ENCODE measurements at places on chromosomes 1 and 21. TPM values are rescaled to one million over a fixed set of nuclear protein-coding genes. Genes with fewer than 3 reads are reported as not detected.

- H3K4me1 ChIP-seq: no peaks in the 10 kb centered on the region
- H3K27ac ChIP-seq: no peak overlapping the region
- DNase-seq: no peak
Measured at GRCh38 chr1:238409191-238409850, 518.6 kb upstream of the ZP4 start.

DNA sequence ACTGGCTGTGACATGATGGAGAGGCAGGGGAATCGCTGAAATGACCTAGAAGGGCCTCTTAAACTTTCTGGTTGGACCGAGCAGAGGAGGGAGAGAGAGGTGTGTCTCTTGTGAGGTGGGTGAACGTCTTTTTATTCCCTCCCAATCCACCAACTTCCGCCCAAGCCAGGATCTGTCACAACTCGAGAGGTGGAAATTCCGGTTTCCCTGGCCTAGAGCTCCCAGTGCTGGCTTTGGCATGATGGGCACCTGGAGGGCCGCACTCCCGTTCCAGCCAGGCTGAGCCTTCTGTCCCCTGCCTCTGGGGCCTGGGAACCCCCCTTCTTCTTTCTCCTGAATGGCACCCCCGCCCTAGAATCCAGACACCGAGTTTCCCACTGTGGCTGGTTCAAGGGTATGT is at the start of gene SEMA4A:
Gene SEMA4A (plus strand): TSS at position 224 of the 400 bp plus-strand sequence. CDS start 994 bp downstream, outside the sequence.
- no peaks in the 10 kb centered on the region for H3K4me1 ChIP-seq
- H3K27me3 ChIP-seq: no peaks in the 10 kb centered on the region
- no peak for DNase-seq
- H3K36me3 ChIP-seq: no peaks in the 10 kb centered on the region
- peak within 1 kb of the TSS; percentile 25 for H3K27ac ChIP-seq

DNA sequence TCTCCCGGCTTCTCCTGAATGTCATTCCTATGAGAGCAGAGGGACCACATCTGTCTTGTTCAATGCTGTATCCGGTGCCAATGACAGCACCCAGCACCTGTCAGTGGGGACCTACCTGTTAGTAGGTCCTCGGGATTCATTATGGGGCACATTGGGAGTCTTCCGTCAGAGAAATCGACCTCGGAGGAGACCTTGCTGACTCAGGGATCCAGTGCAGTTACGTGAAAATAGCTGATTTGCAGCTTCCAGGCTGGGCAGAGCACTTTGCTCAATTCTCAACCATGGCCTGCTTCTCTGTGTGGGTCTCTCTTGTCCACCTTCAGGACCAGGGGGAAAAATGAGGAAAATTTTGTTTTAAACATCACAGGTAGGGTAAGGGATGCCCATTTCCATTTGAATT is 130.2 kb downstream of the PRDM2 start:
- DNase-seq: no peak
- no peak overlapping the region for H3K27ac ChIP-seq
- H3K27me3 ChIP-seq: no peaks in the 10 kb centered on the region
- no peak overlapping the region for H3K4me3 ChIP-seq
- H3K36me3 ChIP-seq: no peaks in the 10 kb centered on the region

DNA sequence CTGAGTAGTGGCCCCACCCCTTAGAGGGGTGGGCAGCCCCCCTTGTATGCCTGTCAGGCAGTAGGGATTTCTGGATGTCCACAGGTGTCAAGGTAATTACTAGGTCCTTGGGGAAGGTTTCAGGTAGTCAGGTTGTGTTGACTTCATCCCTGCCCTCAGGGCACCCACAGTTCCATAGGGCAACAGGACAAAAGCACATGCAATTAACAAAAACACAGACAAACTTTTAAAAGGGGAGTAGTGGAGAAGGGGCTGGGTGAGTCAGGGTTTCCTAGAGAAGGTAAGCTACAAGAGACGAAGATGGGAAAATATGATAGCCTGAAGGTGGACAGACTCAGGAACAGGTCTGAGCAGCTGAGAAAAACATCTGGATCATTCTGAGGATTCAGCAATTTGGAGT is 14.1 kb downstream of the KRTCAP2 start:
- H3K4me3 ChIP-seq: no peak overlapping the region
- no peaks in the 10 kb centered on the region for H3K4me1 ChIP-seq
- DNase-seq: no peak
- H3K27me3 ChIP-seq: no peaks in the 10 kb centered on the region
- no peaks in the 10 kb centered on the region for H3K36me3 ChIP-seq
- no peak overlapping the region for H3K27ac ChIP-seq

DNA sequence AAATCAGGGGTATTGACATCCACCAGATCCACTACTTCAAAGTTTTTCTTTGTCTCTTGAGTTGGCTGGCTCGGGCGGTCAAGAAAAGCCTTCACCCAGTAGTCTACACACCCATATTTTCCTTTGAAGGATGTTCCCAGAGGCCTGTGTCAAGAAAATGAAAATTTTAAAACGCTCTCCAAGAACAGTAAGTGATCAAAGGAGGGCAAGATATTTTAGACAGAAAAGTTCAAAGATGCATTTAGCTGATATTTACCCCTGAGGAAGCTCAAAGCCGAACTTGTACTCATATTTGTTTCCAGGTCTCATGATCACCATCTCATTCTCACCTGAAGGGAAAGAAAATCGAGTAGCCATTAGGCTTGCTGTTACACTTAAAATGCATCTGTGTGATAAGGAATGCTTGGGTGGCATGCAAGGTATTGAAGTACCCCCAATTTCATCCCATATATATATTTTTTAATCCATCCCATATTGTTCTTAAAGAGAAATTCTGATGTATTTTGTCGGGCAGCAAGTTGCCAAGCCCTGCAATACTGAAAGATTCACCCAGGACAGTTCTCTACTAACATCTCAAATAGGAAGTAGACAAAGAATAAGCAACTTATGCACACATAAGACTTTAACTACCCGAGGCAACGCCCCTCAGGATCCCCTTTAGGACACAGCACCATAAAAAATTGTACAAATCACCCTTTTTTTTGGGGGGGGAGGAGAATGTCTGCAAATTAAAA is 1.1 kb downstream of the TXNIP start:
- no peaks in the 10 kb centered on the region for H3K4me1 ChIP-seq
- peak overlapping the region; percentile 83 for H3K4me3 ChIP-seq
- no peak for DNase-seq
- no peaks in the 10 kb centered on the region for H3K27me3 ChIP-seq
- H3K36me3 ChIP-seq: peaks cover 5% of the 10 kb centered on the region

DNA sequence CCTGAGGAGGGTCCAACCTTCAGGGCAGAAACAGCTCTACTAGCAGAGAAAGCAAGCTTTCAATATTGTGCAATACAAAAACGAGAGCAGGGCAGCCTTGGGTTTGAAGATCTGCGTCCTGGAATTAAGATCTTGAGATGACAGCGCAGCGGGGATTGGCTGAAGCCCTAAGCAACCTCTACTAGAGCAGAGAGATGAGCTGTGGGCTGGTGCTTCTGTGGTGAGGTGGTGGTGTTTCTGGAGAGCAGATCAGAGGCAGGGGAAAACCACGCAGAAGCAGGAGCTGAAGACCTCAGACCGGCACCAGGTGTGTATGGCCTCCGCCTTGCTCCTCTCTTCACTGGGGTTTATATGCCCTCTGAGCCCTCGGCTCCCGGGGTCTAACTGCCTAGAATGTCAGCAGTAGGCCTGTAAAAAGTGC is 12.5 kb downstream of the TRAF3IP3 start:
- peaks cover 16% of the 10 kb centered on the region for H3K4me1 ChIP-seq
- H3K27me3 ChIP-seq: no peaks in the 10 kb centered on the region
- peak overlapping the region; percentile 72 for H3K27ac ChIP-seq
- H3K4me3 ChIP-seq: peak overlapping the region; percentile 49

GRCh38 chr1:96510911-96511310 is 210.7 kb upstream of the PTBP2 start:
- no peak for DNase-seq
- H3K27me3 ChIP-seq: no peaks in the 10 kb centered on the region
- no peaks in the 10 kb centered on the region for H3K36me3 ChIP-seq
- no peak overlapping the region for H3K4me3 ChIP-seq
- H3K27ac ChIP-seq: no peak overlapping the region

DNA sequence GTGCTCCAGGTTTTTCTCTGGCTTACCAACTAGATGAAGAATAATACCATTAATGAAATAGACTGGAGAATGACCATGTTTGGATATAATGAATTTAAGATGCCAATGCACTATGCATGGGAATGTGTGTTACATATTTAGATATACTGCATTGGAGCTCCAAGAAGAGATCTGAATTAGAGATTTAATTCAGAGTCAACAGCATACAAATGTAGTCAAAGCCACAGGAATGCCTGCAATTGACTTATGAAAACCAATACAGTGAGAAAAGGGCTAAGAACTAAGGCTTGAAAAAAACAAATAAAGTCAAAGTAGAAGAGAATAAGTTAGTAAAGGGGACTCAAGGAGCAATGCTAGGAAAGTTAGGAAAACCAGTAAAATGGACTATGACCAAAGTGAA is 59.1 kb downstream of the USP24 start:
- no peak for DNase-seq
- no peak overlapping the region for H3K4me3 ChIP-seq
- peaks cover 81% of the 10 kb centered on the region for H3K36me3 ChIP-seq

GRCh38 chr21:32732544-32732943 is 4.7 kb upstream of the SYNJ1 start:
- H3K36me3 ChIP-seq: peaks cover 36% of the 10 kb centered on the region
- no peaks in the 10 kb centered on the region for H3K27me3 ChIP-seq
- no peak overlapping the region for H3K27ac ChIP-seq
- no peak overlapping the region for H3K4me3 ChIP-seq
- H3K4me1 ChIP-seq: peaks cover 5% of the 10 kb centered on the region

- H3K27me3 ChIP-seq: no peaks in the 10 kb centered on the region
- H3K27ac ChIP-seq: no peak overlapping the region
- H3K4me3 ChIP-seq: no peak overlapping the region
- no peak for DNase-seq
- no peaks in the 10 kb centered on the region for H3K4me1 ChIP-seq
Measured at GRCh38 chr1:115815694-115816093, 25.2 kb downstream of the NHLH2 start.

DNA sequence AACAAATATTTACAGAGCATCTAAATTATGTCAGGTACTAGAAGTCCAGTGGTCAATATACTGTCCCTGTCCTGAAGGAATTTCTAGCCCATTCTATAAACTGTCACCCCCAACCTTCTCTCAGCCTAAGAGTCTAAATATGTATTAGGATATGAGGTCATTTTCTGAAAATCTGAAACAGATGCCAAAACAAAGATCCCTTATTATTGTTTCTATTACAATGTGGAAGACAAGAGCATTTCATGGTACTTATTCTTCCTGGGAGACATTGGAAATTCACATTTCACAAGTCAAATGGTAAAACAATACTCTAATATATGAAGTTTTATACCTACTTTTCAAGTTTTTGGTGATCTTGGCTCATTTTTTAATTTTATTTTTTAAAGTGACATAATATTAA is 2.6 kb downstream of the CLCA1 start:
- H3K36me3 ChIP-seq: no peaks in the 10 kb centered on the region
- H3K27ac ChIP-seq: no peak overlapping the region
- H3K4me3 ChIP-seq: no peak overlapping the region
- H3K27me3 ChIP-seq: no peaks in the 10 kb centered on the region
- H3K4me1 ChIP-seq: no peaks in the 10 kb centered on the region

GRCh38 chr1:16236511-16237342 is at the start of gene CPLANE2:
Gene CPLANE2 (minus strand): TSS chr1:16237183. CDS start chr1:16236742, 441 bp downstream.
- peak within 1 kb of the TSS; percentile 91 for H3K27ac ChIP-seq
- H3K4me1 ChIP-seq: peaks cover 6% of the 10 kb centered on the region
- no peaks in the 10 kb centered on the region for H3K27me3 ChIP-seq
- H3K4me3 ChIP-seq: peak within 1 kb of the TSS; percentile 65
- peak; percentile 95 for DNase-seq

DNA sequence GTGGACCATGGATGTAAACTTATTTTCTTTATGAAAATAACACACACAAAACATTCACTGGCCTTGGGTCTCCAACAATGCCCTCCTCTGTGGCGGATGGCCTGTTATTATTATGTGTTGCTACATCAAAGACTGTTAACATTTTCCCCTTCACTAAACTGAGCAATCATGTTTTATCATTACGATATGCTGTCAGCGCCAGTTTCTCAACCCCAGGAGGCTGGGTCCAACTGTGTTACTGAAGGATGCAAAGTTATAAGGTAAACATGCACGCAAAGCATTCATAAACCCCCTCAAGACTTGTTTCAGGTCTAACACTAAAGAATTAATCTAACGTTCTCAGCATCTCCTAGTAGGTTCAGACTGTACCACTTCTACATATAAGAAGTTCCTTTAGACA is 6.0 kb upstream of the DUSP10 start:
- H3K4me1 ChIP-seq: no peaks in the 10 kb centered on the region
- H3K4me3 ChIP-seq: no peak overlapping the region
- H3K27ac ChIP-seq: no peak overlapping the region
- no peak for DNase-seq

DNA sequence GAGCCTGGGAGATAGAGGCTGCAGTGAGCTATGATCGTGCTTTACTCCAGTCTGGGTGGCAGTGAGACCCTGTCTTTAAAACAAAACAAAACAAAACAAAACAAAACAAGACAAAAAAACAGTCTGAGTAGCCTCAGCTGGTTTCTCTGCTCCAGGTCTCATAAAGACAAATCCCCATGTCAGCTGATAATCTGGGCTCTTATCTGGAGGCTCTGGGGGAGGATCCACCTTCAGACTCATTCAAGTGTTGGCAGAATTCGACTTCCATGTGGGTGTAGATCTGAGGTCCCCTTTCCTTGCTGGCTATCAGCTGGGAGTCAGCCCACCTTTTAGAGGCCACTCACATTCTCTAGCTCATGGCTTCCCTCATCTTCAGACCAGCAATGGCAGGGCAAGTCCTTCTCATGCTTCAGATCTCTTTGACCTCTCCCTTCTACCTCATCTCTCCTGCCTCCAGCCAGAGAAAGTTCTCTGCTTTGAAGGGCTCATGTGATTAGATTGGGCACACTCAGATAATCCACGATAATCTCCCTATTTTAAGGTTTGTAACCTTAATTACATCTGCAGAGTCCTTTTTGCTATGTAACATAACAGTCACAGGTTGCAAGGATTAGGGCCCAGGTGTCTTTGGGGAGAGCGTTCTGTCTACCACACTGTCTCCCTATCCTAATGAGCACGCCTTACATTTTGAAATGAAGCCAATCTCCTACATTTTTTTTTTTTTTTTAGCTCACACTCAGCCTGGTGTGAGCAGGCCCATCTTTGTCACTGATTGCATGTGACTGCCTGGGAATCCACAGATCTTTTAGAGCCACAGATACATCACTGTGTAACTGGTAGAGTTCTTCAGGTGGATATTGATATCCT is 7.5 kb upstream of the PYCR2 start:
- no peaks in the 10 kb centered on the region for H3K27me3 ChIP-seq
- H3K36me3 ChIP-seq: no peaks in the 10 kb centered on the region
- no peak overlapping the region for H3K27ac ChIP-seq

- no peak overlapping the region for H3K27ac ChIP-seq
- no peak overlapping the region for H3K4me3 ChIP-seq
- no peak for DNase-seq
- H3K36me3 ChIP-seq: no peaks in the 10 kb centered on the region
- no peaks in the 10 kb centered on the region for H3K27me3 ChIP-seq
Measured at GRCh38 chr1:28755701-28756100, 19.0 kb downstream of the YTHDF2 start.

The FAM167B gene
- not detected for total RNA-seq

The IARS2 gene
- total RNA-seq: 57.1 TPM

The MAP1LC3C gene
- total RNA-seq: not detected

The LCE2C gene
- not detected for total RNA-seq

The RBM8A gene
- 105 TPM for total RNA-seq

The CCDC30 gene
- 1.8 TPM for total RNA-seq
